ENCODE measurements at places on chromosomes 2 and 18.

DNA sequence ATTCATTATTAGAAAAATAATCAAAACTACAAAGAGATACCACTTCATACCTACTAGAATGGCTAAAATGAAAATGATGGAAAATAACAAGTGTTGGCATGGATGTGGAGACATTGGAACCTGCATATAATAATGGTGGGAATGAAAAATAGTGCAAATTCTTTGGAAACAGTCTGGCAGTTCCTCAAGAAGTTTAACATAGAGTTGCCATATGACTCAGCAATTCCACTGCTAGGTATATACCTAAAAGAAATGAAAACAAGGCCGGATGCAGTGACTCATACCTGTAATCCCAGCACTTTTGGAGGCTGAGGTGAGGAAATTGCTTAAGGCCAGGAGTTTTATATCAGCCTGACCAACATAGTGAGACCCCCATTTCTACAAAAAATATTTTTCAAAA lies 41.6 kb upstream of the ACYP2 start:
- DNase-seq: no peak

GRCh38 chr18:79234438-79234837 lies 161.3 kb upstream of the NFATC1 start:
- no peak for DNase-seq

GRCh38 chr2:233764761-233765160 lies 4.7 kb downstream of the UGT1A1 start:
- no peak for DNase-seq

DNA sequence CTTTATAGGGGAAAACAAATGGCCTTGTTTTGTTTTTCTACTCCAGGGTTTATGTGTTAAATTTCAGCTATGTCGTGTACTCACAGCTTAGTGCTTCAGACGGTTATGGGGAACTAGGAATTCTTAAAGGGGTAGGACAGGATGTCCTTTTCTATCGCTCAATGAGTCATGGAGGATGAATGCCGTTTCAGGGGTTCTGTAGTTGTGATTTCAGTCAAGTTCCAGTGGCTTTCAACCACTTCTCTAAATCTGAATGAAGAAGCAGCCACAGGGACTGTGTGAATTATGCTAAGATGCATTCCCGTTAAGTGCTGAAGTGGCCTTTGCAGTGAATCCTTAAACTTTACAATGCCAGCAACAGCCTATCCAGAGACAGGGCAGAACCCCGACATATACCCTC lies 1231.7 kb upstream of the ZEB2 start:
- DNase-seq: no peak

DNA sequence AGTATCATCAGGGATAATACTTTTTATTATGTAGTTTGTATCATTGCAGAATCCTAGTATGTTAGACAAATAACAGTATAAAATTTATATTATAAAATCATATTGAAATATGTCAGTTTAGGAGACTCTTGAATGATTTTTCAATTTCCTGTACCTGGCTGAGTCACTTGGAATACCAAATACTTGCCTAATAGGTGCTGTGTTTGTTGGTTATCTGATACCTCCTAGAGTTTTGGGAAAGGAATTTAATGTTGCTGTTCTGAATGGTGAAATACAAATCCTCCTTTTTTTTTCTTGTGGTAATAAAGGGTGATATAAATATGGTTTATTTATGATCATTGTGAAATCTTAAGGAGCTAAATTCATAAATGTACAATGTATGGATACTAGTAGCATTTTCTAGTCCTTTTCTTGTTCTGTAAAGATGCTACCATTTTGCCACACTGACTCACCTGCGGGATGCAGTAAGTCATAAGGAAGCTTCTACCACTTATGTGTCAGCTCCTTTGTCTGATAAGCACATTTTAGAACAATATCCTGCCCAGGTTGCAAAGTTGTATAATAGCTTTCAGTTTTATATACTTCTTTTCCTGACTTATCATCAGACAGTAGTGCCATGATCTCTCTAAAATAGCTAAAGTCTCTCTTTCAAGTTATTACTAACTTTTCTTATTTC lies 465.5 kb downstream of the XIRP2 start:
- DNase-seq: no peak

- DNase-seq: no peak
Measured at GRCh38 chr2:120275617-120276400, 23.2 kb downstream of the RALB start.

GRCh38 chr18:28541276-28541930 lies 364.5 kb upstream of the CDH2 start:
- no peak for DNase-seq

GRCh38 chr2:137511526-137511925 lies 452.7 kb upstream of the HNMT start:
- DNase-seq: no peak

- no peak for DNase-seq
Measured at GRCh38 chr2:227853765-227854271, 17.6 kb upstream of the DAW1 start.

DNA sequence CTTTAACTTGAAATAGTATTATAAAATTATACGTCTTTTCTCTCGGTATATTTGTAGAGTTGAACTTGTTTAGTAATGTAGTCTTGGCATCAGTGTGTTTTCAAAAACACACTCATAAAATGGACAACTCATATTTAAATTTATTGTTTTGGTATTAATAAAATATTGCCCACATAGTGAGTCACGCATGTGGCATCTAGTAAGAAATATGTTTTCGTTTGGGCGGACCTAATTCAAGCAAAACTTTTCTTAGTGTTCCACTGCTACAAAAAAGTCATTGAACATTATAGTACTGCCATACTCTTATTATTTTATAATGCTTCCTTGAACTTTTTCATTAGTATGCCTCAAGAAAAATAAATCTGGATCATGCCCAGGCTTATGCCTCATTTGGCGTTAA lies 31.1 kb upstream of the FAM237A start:
- DNase-seq: no peak

DNA sequence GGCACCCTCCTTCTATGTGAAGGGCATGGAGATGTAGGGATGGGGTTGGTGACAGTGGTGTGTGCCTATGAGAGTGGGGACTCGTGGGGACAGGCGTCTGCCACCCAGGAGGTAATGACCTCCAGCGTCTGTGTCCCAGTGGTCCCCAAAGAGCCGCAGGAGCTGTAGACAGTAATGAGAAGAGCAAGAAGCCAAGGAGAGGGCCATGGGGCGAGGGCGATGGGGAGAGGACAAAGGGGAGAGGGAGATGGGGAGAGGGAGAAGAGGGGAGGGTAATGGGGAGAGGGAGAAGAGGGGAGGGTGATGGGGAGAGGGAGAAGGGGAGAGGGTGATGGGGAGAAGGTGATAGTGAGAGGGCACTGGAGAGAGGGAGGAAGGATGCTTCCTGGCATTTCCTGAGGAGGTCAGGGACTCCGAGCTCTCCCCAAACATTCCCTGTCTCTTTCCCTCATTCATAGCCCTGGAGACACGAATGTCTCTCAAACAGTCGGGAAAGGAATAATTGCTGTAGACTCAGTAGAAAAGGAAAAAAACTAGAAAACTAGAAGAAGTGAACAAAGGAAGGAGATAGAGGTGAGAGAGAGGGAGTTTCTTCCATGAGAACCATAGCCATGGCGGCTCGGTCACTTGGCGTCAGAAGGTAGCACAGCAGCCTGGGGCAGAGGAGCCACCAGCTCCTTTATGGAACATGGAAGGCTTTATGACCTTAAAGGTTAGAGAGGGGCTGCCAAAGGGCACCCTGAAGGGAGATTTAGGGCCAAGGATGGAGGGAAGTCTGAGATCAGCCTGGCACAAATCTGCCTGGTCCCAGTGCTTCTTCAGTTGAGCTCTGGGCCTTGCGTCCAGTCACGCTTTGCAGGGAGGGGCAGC lies 39.5 kb downstream of the PSD4 start:
- DNase-seq: no peak

- DNase-seq: no peak
Measured at GRCh38 chr2:160331258-160332025, 131.4 kb upstream of the ITGB6 start.

- no peak for DNase-seq
Measured at GRCh38 chr2:27407798-27408491, 1.4 kb downstream of the PPM1G start.

GRCh38 chr2:173568054-173568453 lies 213.4 kb downstream of the CDCA7 start:
- DNase-seq: no peak

- no peak for DNase-seq
Measured at GRCh38 chr2:1248187-1248586, 165.1 kb upstream of the TPO start.

DNA sequence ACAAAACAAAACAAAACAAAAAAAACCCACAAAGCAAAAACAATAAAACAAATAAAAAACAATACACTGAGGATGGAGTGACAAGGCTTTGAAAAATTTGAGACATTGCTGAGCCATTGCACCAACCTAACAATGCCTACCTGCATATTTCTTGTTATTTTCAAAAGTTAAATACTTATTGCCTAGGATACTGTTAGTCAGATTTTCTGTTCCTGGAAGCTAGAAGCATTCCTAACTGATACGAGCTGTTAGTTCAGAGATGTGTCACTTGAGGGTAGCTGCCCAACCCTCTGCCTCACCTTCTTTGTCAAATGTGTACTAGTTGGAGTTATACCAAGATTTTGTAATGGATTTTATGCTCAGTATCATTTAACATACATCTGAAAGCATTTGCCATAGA lies 187.2 kb downstream of the TXNL1 start:
- DNase-seq: no peak

- DNase-seq: no peak
Measured at GRCh38 chr2:9714630-9715214, 83.9 kb upstream of the YWHAQ start.

- no peak for DNase-seq
Measured at GRCh38 chr18:11940956-11941355, 32.8 kb upstream of the MPPE1 start.
